ENCODE measurements at places on chromosomes 7 and 10.
A peak's percentile ranks its signal among the peaks of the same experiment; 100 is the strongest.

DNA sequence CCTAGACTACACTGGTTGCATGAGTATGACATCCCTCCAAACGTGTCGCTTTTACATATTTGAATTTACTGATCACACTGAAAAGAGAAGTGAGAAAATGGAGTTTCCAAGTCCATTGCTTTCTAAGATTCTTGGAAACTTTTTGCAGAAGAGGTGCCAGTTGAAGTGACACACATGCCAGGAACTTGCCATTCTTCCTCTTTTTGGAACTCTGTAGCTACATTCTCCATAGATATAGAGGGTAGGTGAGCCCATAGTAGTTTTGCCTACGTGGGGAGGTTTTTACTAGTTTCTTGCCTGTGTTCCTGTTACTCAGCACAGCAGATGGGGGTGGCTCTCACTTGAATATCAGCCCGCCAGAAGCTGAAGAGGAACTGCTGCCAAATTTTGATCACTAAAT lies 286.6 kb upstream of the NRP1 start:
- DNase-seq, result no peak

GRCh38 chr10:120172356-120172755 lies 279.8 kb downstream of the SEC23IP start:
- DNase-seq, result no peak

DNA sequence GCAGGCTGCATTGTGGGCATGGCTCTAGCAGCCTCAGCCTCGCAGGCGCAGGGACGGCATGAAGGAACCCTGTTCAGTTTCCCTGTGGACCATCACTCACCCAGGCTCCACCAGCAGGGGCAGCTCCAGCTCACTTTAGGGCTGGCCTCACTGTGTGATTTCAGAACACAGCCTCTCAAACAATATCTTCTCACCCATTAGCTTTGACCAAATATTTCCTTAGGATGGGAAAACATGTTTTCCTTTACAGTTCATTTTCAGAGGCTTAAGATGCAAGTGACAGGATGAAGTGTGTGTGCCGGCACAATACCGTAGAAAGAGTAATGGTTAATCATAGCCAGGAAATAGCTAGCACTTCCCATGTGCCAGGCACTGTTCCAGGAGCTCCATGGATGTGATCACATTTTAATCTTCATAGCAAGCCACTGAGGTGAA lies 58.2 kb downstream of the LANCL2 start:
- DNase-seq, result no peak

- DNase-seq, result peak; percentile 6
Measured at GRCh38 chr7:35035511-35035961, 1.7 kb downstream of the DPY19L1 start.

DNA sequence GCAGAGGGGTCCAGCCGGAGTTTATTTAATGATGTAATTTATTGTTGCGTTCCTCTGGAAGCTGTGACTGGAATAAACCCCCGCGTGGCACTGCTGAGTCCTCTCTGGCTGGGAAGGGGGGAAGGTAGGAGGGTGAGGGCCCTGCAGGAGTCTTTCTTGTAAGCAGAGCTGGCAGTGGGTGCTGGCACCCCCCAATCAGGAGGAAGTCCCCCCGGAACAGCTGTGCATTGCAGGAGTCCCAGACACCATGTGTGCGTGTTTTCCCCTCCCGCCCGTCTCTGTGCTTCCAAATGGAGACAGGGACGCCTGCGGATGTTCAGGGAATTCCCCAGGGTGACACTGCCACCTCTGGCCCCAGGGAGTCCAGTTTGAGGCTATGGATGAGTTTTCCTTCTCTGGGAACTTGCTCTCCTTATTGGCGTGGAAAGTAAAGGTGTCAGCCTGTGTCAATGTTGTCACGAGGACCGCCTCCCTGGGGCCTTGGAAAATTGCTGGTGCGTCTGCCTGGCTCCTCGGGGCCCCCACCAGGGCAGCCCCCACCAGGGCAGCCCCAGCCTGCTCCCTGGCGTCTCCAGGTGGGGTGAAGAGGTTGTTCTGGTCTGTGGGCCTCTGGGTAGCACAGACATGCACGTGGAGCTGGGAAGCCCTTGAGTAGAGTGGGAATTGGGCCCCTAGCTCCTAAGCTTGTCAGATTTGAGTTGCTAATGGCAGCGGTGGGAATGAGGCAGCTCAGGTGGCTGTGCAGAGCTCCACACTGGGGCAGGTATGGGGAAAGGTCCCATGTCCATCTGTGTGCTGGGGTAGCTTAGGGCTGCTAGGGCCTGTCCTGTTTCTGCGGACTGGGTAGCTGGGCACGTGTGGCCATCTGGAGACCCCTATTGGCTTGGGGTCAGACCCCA lies 2.7 kb downstream of the FZD9 start:
- no peak for DNase-seq

DNA sequence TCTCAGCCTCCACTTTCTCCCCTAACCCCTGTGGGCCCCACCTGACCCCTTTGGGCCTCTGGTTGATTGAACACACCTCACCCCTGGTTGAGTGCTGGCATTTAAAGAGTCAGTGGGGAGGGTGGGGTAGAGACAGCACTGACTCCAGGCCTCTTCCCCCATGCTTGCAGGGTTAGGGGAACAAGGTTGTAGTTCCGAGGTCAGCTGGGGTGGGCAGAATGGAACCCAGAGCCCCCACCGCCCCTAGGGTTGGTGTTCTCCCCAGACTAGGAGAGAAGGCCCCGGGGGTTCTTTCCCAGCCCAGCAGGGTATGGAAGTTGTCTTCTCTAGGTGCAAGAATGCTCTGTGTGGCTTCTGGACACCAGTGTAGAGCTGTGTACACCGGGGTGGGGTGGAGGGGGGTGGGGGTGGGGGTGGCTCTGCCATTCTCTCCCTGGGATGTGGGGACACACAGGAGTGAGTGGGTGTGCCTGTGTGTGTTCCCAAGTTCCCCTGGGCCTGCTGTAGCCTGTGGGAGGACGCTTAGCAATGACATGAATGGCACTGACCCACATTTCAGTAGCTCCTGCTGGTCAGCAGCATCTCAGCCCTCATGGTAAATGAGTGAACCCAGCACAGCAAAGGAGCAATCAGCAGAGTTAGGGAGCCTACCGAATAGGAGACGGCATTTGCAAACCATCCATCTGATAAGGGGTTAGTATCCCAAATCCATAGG lies 33.6 kb downstream of the PRF1 start:
- DNase-seq, result no peak

- DNase-seq, result no peak
Measured at GRCh38 chr10:103840740-103841070, 14.7 kb downstream of the SH3PXD2A start.

- no peak for DNase-seq
Measured at GRCh38 chr10:79246209-79246581, 101.1 kb upstream of the PPIF start.

DNA sequence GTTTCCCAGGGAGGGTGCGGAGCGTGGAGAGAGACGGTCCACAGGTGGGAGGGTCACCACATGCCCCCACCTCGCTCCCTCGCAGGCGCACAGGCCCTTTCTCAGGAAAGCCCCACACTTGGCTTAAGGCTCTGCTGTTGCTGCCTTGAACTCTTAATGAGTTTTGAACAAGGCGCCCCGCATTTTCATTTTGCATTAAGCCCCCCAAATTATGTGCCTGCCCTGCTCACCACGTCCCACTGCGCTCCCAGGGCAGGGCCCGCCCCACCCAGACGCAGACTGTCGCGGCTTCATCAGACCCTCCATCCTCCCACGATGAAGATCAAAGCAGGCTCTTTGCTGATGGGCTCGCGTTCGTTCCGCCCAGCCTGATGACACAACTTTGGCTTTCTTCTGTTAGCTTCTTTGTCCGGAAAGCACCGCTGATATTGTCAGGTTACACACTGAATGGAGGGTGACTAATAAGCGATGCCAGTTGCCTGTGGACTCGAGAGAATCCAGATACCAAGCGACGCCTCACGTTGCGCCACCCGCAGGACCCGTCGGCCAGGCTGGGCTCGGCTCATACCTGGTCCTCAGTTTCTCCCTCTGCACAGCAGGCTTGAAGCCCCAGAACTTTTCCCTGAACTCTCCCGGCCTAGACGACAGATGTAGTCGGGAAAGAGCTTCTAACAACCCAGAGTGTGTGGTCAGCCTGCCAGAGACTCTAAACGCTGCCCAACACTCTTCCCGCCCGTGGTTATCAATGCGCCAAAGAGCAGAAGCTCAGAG lies 9.5 kb downstream of the CALML3 start:
- no peak for DNase-seq

- no peak for DNase-seq
Measured at GRCh38 chr7:106313966-106314365, 29.2 kb upstream of the NAMPT start.

All from stimulated activated CD4-positive, alpha-beta T cell treated with anti-CD3 and anti-CD28 coated beads, TNF-alpha, amount 100 ng/mL, for 24 hours (primary cell).